ENCODE measurements at places on chromosomes 2 and 18. TPM values are rescaled to one million over a fixed set of nuclear protein-coding genes. Genes with fewer than 3 reads are reported as not detected.

DNA sequence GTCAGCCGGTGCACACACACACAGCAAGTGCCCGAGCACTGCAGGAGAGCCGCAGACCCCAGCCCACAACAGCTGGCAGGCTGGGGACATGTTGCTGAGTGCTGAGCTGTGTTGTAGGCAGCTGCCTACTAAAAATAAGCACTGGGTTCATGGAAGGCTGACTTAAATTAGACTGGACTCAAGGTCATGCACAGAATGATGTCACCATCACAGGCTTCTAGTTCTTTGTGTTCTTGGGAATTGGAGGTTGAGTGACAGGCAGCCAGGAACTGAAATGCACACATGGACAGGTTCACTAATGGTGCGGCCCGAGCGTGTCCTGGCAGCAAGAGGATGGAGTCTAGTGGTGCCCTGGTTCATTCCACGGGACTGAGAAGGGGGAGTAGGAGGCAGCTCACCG lies 71.3 kb downstream of the VWA3B start:
- DNase-seq, result no peak

The UGT1A3 gene
- not detected for total RNA-seq

The GKN1 gene
- total RNA-seq, result not detected

The PXDN gene
- 100 TPM for total RNA-seq

GRCh38 chr2:74444498-74445318 lies 3.0 kb upstream of the RTKN start:
- DNase-seq, result peak; percentile 13

GRCh38 chr2:114007436-114007835 lies 117.5 kb downstream of the ACTR3 start:
- DNase-seq, result no peak

The UGT1A5 gene
- total RNA-seq, result not detected

The ATG4B gene
- 85.4 TPM for total RNA-seq

DNA sequence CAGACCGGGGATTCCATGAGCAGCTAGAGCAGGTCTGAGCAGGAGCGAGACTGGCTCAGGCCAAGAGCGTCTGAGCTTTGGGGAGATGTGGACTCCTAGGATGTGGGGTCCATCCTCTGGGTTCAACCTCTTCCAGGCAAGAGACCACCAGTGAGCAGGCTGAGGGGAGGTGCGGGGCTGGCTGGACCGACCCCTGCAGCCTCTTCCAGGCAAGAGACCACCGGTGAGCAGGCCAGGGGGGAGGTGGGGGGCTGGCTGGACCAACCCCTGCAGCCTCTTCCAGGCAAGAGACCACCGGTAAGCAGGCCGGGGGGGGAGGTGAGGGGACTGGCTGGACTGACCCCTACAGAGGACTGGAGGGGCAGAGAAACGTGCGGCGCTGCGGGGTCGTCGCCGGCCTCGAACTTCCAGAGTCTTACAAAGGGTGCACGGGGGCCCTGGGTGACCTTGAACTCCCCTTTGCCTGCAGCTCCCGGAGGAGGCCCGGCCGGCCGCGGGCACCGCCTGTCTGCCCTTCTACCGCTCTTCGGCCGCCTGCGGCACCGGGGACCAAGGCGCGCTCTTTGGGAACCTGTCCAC lies 63.4 kb downstream of the TPO start:
- DNase-seq, result no peak

The HOXD10 gene
- not detected for total RNA-seq

DNA sequence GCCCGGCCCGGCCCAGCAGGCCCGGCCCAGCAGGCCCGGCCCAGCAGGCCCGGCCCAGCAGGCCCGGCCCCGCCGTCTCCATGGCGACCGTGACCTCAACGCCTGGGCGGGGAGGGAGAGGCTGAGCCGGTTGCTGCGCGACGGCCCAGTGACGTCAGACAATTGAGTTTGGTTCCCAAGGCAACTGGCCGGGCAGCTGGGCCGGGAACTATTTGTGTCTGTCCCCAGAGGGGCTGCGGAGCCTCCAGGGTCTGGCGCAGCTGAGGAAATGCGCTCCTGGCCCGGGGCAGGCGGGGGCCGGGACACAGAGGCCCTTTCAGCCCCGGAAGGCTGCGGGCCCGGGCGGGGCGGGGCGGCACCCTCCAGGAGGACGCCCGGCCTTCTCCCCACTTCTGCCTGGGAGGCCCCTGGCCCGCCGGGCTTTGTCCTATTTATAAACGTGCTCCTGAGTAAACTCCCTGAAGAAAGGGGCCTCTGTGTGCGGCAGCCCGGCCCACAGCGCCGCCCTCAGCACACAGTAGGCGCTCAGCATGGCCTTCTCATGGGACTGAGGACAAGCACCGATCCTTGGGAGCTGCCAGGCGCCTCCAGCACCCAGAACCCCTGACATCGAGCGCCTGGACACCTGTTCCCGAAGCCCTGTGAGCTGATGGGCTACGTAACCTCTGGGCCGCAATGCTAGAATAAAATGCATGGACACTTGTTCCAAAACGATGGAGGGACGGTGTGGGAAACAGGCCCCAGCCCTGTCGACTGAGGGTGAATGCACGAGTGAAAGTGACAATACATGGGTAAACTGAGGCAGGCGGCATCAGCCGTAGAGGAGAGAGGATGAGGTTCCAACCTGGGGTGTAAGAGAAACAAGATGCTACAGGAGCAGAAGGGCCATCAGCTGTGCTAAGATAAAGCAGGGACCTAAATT lies 12.3 kb downstream of the TEX44 start:
- DNase-seq, result peak; percentile 100

GRCh38 chr18:58761970-58762780 lies 90.9 kb downstream of the MALT1 start:
- no peak for DNase-seq

- DNase-seq, result no peak
Measured at GRCh38 chr2:8722986-8723385, 41.1 kb downstream of the ID2 start.

The ALPP gene
- not detected for total RNA-seq

- DNase-seq, result peak; percentile 49
Measured at GRCh38 chr18:28365411-28365831, 188.5 kb upstream of the CDH2 start.

The QPCT gene
- total RNA-seq, result 3.8 TPM

- no peak for DNase-seq
Measured at GRCh38 chr18:23884681-23885375, 129.7 kb upstream of the TTC39C start.

All from aorta (tissue), 5 donors.